Vagina (tissue), 2 donors: ENCODE measurements at places on chromosomes 7 and 10. TPM values are rescaled to one million over a fixed set of nuclear protein-coding genes. Genes with fewer than 3 reads are reported as not detected.

- no peaks in the 10 kb centered on the region for H3K27me3 ChIP-seq
- H3K4me3 ChIP-seq, result no peak overlapping the region
- no peak for DNase-seq
- no peaks in the 10 kb centered on the region for H3K36me3 ChIP-seq
- H3K4me1 ChIP-seq, result no peaks in the 10 kb centered on the region
These were observed 139.7 kb upstream of the SH2B2 start for GRCh38 chr7:102147008-102147407.

DNA sequence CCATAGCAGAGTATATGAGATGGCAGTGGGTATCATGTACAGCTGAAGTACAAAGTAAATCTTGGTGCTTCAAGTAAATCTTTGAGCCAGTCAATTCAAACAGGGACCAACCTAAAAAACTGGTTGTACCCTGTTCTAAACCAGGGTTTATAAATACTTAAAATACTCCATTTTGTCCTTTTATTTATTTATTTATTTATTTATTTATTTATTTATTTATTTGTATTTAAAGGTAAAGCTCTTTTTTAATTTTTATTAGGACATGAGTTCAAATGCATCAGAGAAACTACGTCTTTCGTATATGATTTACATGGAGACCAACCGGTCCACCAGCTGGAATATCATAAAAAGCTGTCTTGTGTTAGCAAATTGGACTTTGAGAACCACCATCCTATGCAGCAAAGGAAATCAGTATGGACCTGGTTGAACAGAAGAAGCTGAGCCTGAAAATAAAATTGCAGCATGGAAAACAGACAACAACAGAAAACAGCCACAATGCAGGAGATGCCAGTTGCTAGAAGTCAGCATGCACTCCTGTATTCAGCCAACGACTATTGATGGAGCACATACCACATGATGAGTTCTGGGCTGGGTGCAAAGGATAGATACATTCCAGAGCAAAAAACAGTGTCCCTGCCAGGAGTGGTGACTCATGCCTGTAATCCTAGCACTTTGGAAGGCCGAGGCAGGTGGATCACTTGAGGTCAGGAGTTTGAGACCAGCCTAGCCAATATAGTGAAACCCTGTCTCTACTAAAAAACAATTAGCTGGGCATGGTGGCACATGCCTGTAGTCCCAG, 60.0 kb downstream of the PLXNA4 start:
- no peaks in the 10 kb centered on the region for H3K36me3 ChIP-seq
- H3K4me3 ChIP-seq, result no peak overlapping the region
- H3K27ac ChIP-seq, result no peak overlapping the region

DNA sequence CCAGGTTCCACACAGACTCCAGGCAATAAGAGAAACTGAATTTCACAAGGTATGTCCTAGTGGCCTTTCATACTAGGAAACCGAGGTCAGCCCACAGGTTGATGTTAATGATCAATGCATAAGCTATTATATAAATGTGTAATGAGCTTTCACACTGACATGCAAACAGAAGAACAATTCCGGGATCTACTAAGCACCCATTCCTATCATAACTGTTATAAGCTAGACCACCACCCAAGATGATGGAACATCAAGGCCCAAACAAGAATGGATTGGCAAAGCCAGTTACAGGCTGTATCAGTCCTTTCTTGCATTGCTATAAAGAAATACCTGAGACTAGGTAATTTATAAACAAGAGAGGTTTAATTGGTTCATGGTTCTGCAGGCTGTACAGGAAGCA, 15.2 kb downstream of the SORBS1 start:
- no peaks in the 10 kb centered on the region for H3K36me3 ChIP-seq
- no peaks in the 10 kb centered on the region for H3K27me3 ChIP-seq

GRCh38 chr7:133698127-133698526, 429.0 kb upstream of the LRGUK start:
- DNase-seq, result no peak
- H3K4me1 ChIP-seq, result no peaks in the 10 kb centered on the region
- no peaks in the 10 kb centered on the region for H3K27me3 ChIP-seq
- H3K4me3 ChIP-seq, result no peak overlapping the region

GRCh38 chr7:138755842-138756590, 41.8 kb upstream of the TMEM213 start:
- no peak overlapping the region for H3K27ac ChIP-seq
- no peak for DNase-seq
- H3K4me1 ChIP-seq, result no peaks in the 10 kb centered on the region
- H3K27me3 ChIP-seq, result no peaks in the 10 kb centered on the region
- H3K4me3 ChIP-seq, result no peak overlapping the region
- H3K36me3 ChIP-seq, result no peaks in the 10 kb centered on the region

DNA sequence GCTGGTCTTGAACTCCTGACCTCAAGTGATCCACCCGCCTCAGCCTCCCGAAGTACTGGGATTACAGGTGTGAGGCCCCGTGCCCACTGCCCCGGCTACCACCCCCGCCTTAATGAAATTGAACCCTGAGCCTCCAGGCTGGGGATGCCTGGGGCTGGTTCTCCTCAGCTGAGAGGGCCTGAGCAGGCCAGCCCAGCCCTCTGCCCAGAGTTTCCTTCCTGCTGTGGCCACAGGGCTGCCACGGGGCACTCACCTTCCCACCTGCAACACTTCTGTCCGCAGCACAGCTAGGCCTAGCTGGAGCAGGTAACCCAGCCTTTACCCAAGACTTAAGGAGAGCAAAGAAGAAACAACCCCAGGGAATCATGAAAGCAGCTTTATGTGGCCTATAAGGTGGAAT, 78.1 kb upstream of the ANLN start:
- no peaks in the 10 kb centered on the region for H3K36me3 ChIP-seq
- H3K27ac ChIP-seq, result no peak overlapping the region
- no peak for DNase-seq
- H3K4me1 ChIP-seq, result no peaks in the 10 kb centered on the region

GRCh38 chr7:80018941-80019808, 115.5 kb upstream of the GNAI1 start:
- H3K27me3 ChIP-seq, result no peaks in the 10 kb centered on the region
- H3K4me3 ChIP-seq, result no peak overlapping the region
- H3K36me3 ChIP-seq, result no peaks in the 10 kb centered on the region
- H3K27ac ChIP-seq, result no peak overlapping the region
- no peaks in the 10 kb centered on the region for H3K4me1 ChIP-seq

DNA sequence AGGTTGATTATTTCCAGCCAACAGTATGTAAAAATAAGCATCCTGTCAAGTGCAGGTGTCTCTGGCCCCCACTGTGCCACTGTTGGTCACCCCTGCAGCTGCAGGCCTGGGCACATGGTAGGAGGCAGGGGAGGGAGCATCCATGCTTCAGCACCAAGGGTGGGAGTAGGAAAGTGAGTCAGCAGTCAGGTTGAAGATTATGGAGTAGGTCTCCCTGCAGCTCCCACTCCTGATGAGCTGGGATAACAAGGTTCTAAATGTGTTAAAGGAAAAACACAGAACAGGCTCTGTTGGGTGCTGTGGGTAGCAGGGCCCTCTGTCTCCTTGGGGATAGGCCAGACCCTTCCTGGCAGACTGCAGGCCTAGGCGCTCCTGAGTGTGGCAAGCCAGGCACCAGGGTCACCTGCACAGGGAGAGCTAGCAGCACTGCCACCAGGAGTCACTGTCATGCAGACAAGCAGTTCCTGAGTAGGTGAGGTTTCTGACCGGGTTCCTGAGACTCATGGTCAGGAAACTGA, 59.3 kb downstream of the NUDCD3 start:
- no peak overlapping the region for H3K4me3 ChIP-seq
- no peaks in the 10 kb centered on the region for H3K4me1 ChIP-seq
- H3K27me3 ChIP-seq, result no peaks in the 10 kb centered on the region

Gene ATG9B
- total RNA-seq, result 34.1 TPM

Gene GRK5
- total RNA-seq, result 16.5 TPM

Gene MYL10
- total RNA-seq, result not detected

Gene CYP3A5
- 80.3 TPM for total RNA-seq

Gene PRLHR
- 23.1 TPM for total RNA-seq

Gene CYP2C19
- 6.1 TPM for total RNA-seq
